Stimulated activated CD4-positive, alpha-beta T cell treated with anti-CD3 and anti-CD28 coated beads, Interleukin-1b, Interleukin-23, amount 100 ng/mL, for 1 hour (primary cell): ENCODE measurements at places on chromosomes 5 and 9.

DNA sequence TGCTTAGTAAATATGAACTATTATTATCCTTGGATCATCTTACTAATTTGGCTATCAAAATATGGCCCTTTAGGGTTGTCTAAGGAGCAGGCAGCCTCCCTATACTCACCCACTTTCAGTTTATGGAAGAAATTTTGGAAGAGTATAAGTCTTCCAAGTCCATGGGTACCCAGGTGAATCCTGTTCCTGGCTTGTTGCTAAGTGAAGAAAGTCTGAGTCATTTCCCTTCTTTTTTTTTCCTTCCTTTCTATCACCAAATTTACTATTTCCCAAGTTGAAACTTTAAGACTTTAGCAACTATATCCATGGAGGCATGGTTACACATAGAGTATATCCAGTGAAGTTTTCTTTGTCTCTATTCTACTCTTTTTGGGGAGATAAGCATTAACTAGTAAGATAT lies 184.0 kb upstream of the ACTBL2 start:
- DNase-seq = no peak

GRCh38 chr5:77073667-77074066 lies 13.4 kb downstream of the ZBED3 start:
- no peak for DNase-seq

- DNase-seq = no peak
These were observed 590.8 kb upstream of the BRINP1 start for GRCh38 chr9:119959846-119960545.

GRCh38 chr5:62331921-62332320 lies 25.9 kb downstream of the KIF2A start:
- DNase-seq = no peak

DNA sequence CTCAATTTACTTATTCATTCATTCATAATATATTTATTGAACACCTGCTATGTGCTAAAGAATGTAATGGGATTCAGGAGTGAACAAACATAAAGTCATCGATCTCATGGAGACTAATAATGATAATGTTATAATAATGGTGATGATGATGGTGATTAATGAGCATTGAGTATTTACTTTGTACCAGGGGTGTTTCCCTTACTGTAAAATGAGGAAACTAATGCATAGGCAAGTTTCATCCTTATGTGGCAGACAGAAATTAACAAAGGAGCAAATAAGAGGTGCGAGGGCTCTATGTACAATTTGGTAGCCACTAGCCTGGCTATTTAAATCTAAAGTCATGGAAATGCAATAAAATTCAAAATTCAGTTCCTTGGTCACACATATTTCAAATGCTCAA lies 11.1 kb upstream of the LCP2 start:
- no peak for DNase-seq

GRCh38 chr5:44389823-44390143 lies 563 bp upstream of the FGF10 start:
- DNase-seq = no peak

GRCh38 chr9:99921875-99922710 lies 15.6 kb downstream of the STX17 start:
- DNase-seq = no peak

- no peak for DNase-seq
These were observed 73.1 kb upstream of the TAF1L start for GRCh38 chr9:32708480-32709150.

- no peak for DNase-seq
These were observed 623.7 kb downstream of the EFNA5 start for GRCh38 chr5:107047048-107047447.

GRCh38 chr5:149198148-149198547 lies 56.9 kb downstream of the ABLIM3 start:
- DNase-seq = no peak

DNA sequence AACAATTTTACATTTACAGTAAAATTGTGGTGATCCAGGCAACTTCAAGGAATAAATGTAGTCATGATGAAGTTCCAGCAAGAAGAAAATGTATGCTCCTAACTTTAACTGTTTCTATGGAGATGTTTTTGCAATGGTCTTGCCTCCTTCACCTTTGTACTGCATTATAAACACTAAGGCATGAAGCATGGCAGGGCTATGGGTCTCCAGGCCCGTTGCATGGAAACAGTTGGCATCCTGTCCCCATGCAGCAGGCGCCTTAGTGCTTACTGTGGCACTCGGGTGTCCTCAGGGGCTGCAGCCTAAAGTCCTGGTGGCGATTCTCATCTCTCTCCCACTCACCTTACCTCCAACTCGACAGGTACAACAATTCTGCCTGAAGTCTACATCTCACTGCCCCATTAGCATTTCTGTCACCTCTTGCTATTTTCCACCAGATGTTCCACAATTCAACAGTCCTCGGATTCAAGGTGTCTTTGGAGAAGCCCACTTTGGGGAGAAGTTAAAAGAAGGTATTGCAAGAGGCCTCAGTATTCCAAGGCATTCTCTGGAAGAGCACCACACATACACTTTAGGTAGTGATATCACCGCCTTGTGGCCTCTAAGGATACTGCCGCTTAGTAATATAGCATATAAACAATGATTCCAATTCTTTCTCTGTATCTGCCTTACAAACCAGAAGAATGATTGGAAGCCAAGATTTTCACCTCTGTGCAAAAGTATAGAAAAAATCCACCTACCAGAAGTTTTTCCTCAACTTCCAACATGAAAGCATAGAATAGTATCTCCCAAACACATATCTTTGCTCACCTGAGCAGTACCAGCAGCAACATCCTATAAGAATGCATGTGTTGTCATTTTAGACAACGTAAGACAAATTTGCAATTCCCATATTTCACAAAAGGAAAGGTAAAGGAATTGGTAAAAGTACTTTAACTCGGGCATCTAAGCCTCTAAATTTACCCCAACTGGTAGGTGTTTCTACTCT lies 5.1 kb downstream of the LIFR start:
- no peak for DNase-seq

DNA sequence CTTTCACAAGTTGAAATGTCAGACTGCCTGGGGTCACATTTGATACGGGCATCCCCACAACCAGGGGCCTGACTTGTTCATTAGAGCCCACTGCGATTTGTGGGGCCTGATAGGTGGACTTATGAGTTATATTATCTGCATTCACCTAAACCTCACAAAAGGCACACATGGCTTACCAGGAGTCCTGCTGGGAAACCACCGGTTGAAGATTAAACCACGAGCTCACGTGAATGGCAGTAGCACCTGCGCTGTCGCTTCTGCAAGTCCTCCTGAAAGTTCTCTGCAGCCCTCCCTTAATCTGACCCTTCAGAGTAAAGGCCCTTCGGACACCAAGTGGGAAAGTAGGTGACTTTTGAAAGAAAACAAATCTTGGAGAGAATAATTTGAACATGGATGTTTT lies 68.9 kb downstream of the PPIC start:
- no peak for DNase-seq

GRCh38 chr5:22678886-22679285 lies 174.3 kb downstream of the CDH12 start:
- no peak for DNase-seq

DNA sequence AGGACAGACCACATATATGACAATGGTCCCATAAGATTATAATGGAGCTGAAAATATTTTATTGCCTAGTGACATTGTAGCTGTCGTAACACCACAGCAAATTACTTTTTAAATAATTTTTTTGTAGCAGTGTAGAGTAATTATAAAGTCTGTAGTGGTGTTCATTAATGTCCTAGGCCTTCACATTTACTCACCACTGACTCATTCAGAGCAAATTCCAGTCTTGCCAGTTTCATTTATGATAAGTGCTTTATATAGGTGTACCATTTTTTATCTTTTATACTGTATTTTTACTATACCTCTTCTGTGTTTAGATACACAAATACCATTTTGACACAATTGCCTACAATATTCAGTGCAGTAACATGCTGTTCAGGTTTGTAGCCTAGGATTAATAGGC lies 67.6 kb downstream of the TLE4 start:
- DNase-seq = no peak

DNA sequence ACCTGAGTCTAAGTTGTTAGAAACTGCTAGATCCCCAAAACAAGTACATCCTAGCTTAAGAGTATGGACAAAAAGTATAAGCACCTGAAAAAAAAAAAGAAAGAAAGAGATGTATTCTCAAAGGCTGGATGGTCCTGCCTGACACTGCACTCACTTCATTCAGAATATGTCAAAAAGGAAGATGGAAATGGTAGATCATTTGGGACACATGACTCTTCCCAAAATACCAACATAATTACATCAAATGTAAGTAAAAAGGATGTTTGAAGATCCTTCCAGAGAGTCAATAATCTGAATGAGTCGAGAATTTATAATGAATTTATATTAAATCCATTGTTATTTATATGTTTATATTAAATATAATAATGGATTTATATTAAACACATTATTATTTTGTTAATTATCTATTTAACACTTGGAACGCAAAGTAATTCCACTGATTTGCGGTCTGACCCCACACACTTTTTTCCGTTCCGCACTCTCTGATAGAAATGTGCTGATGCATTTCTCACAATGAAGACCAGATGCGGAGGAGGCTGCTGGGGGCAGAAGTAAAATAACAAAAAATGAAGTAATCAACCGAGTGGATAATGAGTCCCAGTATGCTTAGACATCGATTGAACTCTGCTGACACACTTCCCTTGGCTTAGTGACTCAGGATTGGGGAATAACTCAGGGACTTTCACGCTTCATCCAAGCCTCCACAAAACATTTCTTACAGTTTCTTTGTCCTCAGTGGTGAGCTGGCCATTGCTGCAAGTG lies 201.2 kb downstream of the ADAMTS12 start:
- DNase-seq = no peak

DNA sequence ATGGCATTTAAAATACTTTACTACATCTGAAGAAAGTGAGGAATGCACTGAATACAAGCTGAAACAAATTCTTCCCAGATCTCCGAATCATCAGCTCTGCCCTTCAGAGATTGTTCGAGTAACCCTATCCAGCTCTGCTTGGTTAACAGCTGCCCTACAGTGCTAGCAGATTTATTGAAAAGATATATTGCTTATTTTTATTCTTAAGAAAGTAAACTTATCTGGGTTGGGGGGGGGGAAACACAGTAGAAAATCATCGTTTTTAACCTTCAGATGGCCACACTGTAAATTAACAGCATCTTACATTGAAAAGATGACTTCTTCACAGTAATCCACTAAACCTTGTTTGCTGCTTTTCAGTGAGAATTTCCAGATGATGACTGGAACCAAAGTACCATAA lies 210.8 kb downstream of the NFIB start:
- DNase-seq = no peak

- DNase-seq = peak; percentile 11
These were observed 36.5 kb upstream of the EQTN start for GRCh38 chr9:27333241-27334052.

DNA sequence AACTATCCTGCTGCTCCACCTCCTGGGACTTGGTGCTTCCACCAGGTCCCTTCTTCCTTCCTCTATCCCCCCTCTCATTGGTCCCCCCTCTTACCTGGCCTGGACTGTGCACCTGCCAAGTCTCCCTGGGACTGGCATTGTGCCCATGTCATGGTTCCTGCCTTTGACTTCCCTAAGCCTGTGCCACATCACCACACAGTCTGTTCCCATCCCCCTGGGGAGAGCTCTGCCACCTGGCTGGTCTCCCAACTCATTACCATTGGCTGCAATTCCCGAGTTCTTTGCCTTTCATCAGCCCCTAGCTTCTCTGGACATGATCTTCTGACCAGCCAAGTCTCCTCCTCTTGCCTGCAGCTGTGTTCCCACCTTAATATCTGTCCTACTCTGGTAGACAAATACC lies 180.3 kb downstream of the SREK1 start:
- DNase-seq = no peak

DNA sequence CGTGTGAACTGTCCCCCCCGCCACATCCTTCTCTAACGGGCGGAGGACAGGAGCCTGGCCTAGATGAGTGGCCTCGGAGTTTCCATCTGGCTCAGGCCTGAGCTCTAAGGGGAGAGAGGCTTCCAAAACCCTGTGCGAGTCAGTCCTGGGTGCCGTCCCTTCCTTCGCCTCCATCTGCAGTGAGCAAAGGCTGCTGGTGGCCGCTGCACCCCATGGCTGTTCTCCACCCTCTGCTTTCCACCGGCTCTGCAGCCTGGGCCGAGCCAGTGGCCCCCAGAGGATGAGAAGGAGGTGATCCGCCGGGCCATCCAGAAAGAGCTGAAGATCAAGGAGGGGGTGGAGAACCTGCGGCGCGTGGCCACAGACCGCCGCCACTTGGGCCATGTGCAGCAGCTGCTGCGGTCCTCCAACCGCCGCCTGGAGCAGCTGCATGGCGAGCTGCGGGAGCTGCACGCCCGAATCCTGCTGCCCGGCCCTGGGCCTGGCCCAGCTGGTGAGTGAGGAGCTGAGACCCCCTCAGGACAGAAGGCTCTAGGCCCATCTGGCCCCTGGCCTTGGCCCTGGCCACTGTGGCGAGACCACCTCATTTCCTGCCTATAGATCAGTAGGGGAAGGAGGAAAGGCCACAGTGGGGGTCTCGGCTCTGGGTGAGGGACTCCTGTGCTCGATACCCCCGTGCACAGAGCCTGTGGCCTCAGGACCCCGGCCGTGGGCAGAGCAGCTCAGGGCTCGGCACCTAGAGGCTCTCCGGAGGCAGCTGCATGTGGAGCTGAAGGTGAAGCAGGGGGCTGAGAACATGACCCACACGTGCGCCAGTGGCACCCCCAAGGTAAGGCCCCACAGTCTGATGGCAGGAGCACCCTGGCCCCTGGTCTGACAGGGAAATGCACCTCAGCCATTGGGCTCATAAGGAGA lies 3.0 kb downstream of the PKN3 start:
- no peak for DNase-seq

- no peak for DNase-seq
These were observed 88.1 kb upstream of the PTPRD start for GRCh38 chr9:10700915-10701314.

- DNase-seq = no peak
These were observed 15.4 kb downstream of the FAM174A start for GRCh38 chr5:100550531-100551051.

GRCh38 chr5:107979900-107980299 lies 309.2 kb upstream of the EFNA5 start:
- no peak for DNase-seq

DNA sequence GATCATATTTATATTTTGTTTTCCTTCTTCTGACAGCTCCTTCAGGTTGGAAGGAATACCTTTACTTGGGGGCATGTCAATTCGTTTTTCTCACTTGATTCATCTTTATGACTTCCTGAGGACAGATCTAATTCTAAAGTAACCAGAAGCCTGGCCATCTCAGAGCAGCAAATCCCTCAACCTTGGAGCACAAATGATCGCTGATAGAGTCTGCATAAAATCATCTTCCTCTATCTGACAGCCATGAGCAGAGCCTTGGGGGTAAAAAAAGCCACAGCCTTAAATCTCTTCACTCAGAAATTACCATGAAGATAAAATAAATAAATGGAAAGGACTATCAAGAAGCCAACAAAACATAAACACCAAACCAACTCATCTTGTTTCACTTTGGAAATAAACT lies 325.8 kb downstream of the PRR16 start:
- no peak for DNase-seq

DNA sequence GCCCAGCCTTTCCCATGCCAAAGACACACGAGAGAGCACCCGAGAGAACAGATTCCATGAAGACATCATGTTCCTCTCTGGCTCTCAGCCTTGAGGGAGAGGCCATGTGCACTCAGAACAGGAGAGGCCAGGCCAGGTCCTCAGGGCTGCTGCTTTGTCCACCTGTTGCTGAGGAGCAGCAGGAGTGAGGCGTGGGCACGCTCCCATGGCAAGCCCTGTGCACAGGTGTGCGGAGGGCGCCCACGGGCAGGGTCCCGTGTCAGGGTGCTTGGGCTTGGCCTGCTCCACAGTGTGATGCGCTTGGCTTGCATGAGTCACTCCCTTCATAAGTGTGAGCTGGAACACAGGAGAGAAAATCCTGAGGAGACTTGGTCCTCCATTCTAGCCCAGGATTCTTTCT lies 27.4 kb downstream of the ZNF354A start:
- no peak for DNase-seq

- no peak for DNase-seq
These were observed 357.7 kb downstream of the NPR3 start for GRCh38 chr5:33068786-33069185.
